ENCODE measurements at places on chromosomes 5 and 9.

DNA sequence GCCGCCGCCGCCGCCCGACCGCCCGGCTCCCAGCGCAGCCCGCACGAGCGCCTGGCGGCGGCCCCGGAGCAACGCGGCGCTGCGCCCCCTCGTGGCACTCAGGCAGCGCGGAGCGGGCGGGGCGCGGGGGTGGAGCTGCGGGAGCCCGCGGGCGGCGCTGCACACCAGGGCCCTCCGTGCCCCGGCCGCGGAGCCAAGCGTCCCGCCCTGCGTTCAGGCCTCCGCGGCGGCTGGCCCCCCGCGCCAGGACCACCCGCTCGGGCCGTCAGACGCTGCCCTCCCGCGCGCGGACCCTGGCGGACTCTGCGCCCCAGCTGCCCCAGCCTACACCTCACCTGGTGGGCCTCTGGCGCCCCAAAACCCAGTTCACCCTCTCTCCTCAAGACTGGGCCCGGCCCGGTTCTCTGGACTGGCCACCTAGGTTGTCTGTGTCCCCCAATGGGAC lies at the start of gene RASGEF1C:
TSS of gene RASGEF1C (minus strand) at position 75 of the 445 bp plus-strand sequence. CDS start 71,159 bp downstream, outside the sequence.
- peak; percentile 67 for DNase-seq

- DNase-seq: no peak
Measured at GRCh38 chr9:120261419-120261818, 318.5 kb downstream of the CDK5RAP2 start.

DNA sequence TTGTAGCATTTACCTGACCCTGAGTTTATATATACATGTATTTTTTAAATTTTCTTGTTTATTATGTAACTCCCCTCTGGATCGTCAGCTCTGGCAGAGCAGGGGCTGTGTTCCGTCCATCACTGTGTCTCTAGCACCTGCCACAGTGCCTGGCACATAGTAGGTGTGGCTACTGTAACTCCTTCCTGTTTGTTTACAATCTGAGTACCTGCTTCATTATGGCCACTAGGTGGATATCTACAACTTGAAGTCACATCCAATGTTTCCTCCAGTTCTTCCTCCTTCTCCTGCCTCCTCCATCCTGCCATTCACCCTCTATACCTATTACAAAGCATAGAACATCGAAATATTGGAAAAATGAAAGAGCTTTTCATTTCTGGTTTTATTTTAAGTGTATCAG lies 14.2 kb upstream of the PPP1R2B start:
- DNase-seq: no peak

GRCh38 chr5:171855798-171856763 lies 70.5 kb downstream of the SMIM23 start:
- no peak for DNase-seq

DNA sequence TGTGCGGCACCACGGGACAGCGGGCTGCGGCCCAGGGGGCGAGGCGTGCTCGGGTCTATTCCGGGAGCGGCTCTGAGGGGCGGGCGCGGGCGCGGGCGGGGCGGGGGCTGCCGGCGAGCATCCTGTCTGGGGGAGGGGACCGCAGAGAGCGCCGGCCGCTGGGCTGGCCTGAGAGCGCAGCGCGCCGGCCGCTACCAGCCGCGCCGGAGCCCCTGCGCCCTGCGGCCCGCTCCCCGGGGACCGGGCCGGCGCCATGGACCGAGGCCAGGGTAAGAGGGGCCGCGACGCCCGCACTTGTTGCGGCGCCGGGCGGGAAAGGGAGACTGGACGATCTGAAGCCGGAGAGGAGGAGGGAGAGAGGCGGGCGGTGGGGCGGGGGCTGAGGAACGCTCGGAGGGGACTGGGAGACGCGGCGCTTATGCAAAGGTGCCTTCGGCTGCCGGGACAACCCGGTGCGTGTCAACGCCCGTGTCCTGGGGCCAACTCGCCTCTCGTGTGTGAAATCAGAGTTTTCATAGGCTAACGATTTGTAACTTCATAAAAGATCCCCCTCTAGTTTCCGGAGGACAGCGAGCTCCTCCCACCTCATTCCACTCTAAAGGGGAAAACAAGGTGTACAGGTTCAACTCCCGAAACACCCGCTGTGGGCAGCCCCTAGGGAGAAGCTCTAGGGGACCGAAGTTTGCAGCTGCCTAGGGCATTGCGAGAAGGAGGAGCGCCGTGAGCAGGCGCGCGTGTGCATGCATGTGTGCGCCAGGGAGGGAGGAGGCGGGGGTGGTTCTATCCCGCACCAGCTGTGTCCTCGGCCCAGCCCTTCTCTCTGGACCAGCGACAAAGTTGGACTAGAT lies at the start of gene AFAP1L1:
TSS of gene AFAP1L1 (plus strand) at position 144 of the 848 bp plus-strand sequence. CDS start at position 254, 110 bp downstream.
- DNase-seq: peak; percentile 75

DNA sequence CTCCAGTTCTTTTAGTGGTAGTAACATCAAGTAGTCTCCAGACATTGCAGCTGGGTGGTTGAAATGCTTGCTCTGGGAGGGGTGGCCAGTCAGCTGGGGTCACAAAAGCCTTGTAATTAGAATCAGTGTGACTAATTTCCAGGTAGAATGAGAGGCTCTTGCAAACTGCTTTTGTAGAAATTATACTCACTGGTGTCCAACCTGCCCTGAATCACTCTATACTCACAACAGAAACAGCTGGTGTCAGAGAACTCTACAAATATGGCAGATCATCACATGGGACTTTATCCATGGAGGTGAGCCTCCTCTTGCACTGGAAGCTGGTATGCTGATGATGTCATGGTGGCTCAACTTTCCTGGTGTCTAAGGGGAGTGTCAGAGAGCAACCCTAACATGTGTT lies 71.3 kb downstream of the SH3TC2 start:
- DNase-seq: no peak

DNA sequence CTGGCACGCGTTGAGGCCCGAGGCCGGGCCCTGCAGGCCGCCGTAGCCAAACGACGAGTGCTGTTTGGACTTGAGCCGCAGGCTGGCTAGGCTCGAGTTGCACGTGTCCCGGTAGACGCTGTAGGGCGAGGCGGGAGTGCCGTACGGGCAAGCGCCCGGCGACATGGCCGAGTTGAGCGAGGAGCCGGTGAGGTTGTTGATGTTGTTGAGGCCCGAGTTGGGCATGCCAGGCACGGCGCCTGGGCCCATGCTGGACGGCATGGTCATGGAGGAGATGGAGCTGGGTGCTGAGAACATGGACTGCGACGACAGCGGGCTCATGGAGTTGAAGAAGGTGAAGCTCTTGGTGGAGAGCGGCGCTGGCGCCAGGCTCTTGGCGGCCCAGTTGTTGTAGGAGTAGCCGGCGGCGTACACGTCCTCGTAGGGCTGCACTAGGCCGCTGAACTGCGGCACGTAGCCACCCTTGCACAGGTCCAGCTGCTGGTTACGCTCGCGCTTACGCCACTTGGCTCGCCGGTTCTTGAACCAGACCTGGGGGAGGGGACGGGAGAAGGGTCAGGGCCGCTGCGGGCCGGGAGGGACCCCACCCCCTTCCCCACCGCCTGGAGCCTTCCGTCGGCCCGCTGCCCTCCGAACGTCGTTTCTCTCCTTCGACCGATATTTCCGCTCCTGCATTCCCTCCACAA lies 5.1 kb downstream of the PITX1 start:
- DNase-seq: no peak

- DNase-seq: peak; percentile 10
Measured at GRCh38 chr5:84088996-84089395, 295.7 kb downstream of the EDIL3 start.

DNA sequence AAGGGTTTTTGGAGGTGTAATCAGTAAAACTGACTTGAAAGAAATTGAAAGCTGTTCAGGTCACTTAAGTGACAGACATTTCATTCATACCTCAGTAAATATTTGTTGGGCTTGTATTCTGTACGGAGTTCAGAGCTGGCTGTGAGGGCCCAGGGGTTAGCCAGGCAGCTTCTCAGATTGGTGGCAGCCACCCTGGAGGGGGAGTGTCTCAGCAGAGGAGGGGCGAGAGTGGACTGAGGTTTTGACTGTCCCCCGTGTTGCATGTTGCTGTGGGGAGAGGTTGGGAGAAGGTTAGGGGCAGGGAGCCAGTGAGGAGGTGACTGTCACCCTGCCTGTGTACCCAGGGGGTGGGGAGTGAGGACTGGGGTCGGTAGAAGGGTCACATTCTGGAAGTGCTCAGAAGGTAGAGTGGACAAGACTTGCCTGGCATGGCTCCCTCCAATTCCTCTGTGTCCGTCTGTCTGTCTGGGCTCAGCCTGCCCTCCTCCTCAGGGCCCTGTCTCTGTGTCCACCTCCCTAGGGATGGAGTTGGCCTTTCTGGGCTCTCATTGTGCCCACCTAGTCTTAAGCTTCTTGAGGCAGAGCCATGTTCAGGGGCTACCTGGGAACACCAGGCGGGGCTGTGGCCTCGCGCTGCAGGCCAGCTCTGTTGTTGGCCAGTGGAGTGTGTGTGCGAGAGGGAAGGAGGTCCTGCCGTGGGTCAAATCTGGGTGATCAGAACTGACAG lies 4.4 kb downstream of the PHF2 start:
- DNase-seq: no peak

- no peak for DNase-seq
Measured at GRCh38 chr9:18238752-18239447, 235.1 kb upstream of the ADAMTSL1 start.

GRCh38 chr9:98501819-98502218 lies 206.9 kb downstream of the GABBR2 start:
- no peak for DNase-seq

GRCh38 chr9:99130069-99130468 lies 25.2 kb downstream of the TGFBR1 start:
- DNase-seq: no peak

Data from adrenal gland (tissue), 19 donors.